ENCODE measurements at places on chromosomes 7 and 10.
A peak's percentile ranks its signal among the peaks of the same experiment; 100 is the strongest.

DNA sequence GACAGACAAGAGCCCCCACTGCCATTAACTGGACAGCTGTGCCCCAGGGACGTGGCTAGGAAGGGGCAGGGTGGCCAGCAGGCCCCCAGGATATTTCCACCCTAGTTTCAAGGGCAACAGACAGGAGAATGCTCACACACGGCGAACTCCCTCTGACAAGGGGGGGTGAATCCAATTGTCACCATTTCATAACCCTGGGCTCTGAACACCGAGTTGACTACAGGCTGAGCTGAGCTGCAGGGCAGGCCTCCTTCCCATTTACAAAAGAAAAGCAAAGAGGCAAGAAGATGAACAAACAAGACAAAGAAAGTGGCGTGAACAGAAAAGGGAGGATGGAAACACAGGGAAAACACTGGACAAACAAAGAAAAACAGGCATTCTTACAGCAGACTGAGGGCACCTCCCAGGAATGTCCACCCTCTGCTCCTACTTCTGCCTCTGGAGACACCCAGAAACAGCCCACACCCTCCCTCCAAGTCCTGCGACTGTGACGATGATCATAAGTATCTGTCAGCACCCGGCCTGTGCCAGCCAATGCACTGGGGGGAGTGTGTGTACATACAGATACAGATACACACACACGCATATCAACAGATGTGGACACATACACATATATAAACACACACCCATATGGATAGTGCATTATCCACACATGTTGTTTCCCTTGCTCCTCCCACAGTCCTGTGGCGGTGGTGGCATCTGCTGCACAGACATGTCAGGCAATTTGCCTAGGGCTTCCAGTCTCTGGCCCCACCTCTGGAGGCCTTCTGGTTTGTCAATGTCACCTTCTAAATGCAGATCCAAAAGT, 66.2 kb downstream of the FAM53B start:
- no peak for DNase-seq

- DNase-seq = no peak
Measured at GRCh38 chr7:4798706-4799235, 23.3 kb downstream of the AP5Z1 start.

DNA sequence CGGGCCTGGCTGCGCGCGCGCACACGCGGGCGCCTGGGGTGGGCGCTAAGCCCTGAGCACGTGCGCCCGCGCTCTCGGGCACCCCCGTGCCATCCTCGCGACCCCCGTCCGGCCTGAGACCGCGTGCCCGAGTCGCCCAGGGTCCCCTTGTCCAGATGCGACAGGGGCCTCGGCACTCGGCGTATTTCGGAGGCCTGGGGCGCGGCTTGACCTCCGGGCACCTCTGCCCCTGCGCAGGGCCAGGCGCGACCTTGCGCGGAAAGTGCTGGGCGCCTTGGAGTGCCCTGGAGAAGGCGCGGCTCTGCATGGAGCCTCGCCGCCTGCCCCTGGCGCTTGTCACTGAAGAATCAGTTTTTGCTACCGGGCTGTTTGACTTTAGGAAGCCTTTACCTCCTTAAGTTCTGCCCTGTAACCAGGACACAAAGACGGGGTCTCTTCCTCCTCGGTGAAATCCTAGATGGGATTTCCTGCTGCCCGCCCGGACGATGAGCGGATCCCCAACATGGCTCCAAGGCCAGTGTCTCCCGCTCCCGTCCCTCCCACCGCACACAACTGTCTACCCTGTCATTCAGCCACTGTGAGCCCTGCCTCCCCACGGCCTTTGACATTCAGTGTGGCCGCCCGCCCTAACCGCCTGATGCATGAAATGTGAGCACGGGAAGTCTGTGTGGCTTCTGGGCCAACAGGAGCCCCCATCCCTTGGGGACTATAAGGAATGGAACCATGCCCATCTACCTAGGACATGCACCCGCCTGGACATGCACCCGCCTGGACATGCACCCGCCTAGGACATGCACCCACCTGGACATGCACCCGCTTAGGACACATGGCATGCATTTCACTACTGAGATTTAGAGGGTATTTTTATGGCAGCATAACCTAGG, 1.1 kb upstream of the STK32C start:
- no peak for DNase-seq

GRCh38 chr10:126290232-126290631, 98.0 kb downstream of the ADAM12 start:
- no peak for DNase-seq

- DNase-seq = no peak
Measured at GRCh38 chr10:47107007-47107747, 192.8 kb upstream of the GDF10 start.

DNA sequence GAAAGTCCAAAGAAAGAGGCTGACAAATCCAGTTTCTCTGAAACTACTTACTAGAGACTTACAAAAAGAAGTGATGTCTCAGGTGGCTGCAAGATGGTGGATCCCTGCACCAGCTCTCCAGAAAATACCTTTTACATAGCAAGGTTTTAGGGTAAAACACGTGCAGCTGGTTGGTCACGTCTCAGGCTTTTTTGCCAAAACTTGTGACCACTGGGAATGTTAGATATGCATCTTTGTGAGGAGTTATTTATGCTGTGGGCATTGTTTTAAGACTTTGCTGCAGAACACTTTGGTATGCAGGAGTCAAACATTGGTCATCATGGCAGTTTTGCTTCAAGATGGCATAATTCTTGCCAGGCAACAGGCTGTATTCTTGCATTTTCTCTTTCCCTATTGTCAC, 1352.8 kb downstream of the REEP3 start:
- no peak for DNase-seq

DNA sequence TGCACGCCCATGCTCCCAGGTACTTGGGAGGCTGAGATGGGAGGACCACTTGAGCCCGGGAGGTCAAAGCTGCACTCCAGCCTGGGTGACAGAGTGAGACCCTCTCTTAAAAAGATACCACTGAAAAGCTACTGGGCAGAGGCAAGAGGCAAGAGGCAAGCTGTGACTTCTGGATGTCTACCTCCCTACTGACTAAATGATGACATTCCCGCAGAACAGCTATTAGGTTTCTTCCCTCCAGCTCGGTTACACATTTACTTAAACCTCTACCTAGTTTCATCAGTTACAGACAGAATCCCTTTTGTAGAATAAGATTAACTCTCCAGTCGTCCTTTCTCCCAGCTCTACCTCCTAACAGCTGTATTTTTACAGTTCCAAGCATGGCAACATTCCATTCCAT, 21.2 kb downstream of the RHEB start:
- DNase-seq = no peak

GRCh38 chr7:26397796-26398426, 106.2 kb downstream of the SNX10 start:
- DNase-seq = no peak

DNA sequence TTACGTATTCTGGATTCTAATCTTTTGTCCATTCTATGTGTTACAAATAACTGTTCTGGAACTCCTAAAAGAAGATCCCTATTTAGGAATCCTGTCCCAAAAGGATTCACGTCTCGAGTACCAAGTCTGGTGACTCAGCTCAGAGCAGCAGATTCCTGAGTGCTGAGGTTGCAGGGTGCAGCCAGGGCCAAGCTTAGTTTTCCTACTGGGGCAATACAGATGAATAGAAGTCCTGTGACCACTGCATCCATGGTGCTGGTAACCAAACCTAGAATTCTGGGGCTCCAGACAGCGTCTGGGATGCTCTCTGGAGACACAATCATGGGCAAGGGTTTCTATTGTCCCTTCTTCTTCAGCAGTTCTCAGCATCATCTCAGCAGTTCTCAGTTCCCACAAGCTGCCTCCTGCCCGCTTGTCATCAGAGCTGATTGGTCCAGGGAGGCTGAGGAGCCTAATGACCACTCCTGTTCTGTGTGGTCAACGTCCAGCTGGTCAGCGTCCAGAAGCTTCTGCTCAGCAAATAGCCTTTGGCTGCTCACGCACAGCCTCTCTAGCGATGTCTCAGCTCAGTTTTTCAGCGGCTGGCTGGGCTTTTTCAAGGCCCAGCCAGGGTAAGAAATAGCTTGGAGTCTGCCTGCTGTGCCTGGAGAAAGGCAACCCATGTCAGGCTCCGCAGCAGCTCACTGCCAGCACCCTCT, 50.4 kb upstream of the C7orf33 start:
- no peak for DNase-seq

- no peak for DNase-seq
Measured at GRCh38 chr10:79328737-79329504, 18.3 kb upstream of the PPIF start.

DNA sequence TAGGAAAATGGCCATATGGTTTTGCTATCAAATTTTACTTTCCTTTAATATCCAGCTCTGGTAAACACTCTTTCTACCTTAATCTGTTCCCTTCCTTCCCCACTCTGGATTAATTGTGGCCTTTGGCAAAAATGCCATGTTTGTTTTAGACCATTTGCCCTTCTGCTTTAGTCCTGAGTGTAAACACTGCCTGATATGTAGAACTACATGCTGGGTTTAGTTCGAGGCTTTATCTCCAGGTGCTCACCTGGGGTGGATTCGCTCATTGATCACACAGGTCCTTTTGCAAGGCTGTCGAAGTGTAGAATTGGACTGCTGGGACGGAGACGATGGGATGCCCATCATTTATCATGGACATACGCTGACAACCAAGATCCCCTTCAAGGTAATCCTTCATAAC, 94.1 kb downstream of the NOC3L start:
- no peak for DNase-seq

- DNase-seq = no peak
Measured at GRCh38 chr10:125936331-125936730, 40.0 kb downstream of the FANK1 start.

GRCh38 chr7:140679186-140679585, 6.4 kb downstream of the ADCK2 start:
- DNase-seq = no peak

DNA sequence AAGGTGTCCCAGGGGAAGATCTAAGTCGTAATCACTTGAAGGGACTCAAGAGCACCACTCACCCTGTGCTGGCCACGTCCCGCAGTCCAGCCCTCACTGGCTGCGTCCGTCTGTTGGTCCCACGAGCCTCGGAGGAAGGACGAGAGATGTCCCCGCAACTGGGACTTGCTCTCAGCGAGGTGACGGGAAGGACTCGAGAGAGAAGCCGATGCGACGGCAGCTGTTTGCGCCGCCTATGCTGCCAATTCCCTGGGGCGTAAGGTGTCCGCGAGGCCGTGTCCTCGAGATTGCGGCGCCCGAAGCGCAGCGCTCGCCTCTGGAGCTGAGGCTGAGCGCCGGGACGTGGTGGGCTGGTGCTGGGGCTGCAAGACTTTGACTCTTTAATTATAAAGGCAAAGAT, 100.6 kb upstream of the SEMA3E start:
- DNase-seq = no peak

GRCh38 chr7:139358541-139359365, 941 bp upstream of the LUC7L2 start:
- DNase-seq = peak; percentile 29

GRCh38 chr10:131218811-131219583, 92.5 kb downstream of the TCERG1L start:
- no peak for DNase-seq

GRCh38 chr7:107045195-107045960, 873 bp downstream of the PRKAR2B start:
- no peak for DNase-seq

- DNase-seq = no peak
Measured at GRCh38 chr10:49751216-49751615, 10.9 kb downstream of the OGDHL start.

DNA sequence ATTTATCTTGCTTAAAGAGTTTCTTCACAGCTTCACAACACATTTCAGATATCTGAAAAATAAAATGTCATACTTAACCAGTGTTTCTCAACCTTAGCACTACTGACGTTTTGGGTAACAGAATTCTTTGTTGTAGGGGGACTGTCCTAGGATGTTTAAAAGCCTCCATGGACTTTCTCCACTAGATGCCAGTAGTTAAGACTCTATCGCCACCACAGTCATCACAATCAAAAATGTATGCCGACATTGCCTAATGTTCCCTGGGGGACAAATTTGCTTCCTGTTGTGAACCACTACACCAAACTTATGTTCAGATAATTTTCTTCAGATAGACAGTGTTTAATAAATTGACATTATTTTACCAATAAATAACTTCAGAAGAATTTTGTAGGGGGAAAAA, 13.4 kb downstream of the NOC3L start:
- no peak for DNase-seq

GRCh38 chr7:76386691-76387260, 22.7 kb downstream of the SSC4D start:
- DNase-seq = no peak

DNA sequence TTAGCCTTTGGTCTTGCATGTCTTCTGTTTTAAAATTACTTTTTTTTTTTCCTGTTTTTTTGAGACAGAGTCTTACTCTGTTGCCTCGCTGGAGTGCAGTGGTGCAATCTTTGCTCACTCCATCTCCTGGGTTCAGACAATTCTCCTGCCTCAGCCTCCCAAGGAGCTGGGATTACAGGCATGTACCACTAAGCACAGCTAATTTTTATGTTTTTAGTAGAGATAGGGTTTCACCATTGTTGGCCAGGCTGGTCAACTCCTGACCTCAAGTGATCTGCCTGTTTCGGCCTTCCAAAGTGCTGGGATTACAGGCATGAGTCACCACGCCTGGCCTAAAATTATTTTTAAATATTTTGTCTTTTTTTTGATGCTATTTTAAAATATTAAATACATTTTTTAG, 38.5 kb downstream of the MLLT10 start:
- DNase-seq = no peak

GRCh38 chr10:42111661-42112330, 526.6 kb downstream of the ZNF33B start:
- DNase-seq = no peak

DNA sequence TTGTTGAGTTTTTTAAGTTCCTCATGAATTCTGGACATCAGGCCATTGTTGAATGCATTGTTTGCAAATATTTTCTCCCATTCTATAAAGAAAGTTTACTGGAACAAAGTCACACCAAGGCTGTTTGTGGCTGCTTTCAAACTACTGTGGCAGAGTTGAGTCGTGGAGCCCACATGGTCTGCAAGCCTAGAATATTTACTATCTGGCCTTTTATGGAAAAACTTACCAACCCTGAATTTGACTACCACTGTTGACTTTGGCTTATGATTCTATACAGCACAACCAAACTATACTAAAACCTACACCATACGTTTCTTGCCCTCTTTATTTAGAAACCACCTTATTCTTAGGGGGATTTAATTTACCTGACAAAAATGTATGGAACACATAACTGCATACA, 239.1 kb downstream of the KCNMA1 start:
- DNase-seq = no peak

GRCh38 chr7:1242256-1242605, 9.6 kb downstream of the UNCX start:
- DNase-seq = no peak

- no peak for DNase-seq
Measured at GRCh38 chr10:27535317-27535716, 31.2 kb downstream of the RAB18 start.

DNA sequence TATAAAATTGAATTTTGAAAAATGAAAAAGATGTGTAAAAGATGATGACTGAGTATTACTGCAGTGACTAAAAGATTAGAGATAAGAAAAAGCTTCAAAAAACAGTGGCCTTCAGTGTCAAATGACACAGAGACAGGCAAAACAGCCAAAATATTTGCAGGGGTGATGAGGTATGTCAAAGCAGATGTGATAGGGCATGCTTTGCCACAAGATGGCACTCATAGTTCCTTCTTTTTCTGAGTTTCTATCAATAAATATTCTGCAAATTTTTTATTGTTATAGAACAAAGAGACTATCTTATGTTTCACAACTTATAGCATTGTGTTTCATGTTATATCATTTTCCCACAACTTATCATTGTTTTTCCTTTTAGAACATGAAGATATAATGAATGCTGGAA, 344.1 kb upstream of the HPS1 start:
- DNase-seq = no peak

Measured in stimulated activated CD8-positive, alpha-beta memory T cell treated with anti-CD3 and anti-CD28 coated beads, Interleukin-15, amount 100 ng/mL, for 48 hours (primary cell).